ENCODE measurements at places on chromosomes 4 and X. TPM values are rescaled to one million over a fixed set of nuclear protein-coding genes. Genes with fewer than 3 reads are reported as not detected.

Gene RRH
- polyA plus RNA-seq = 0.10 TPM

Gene AWAT2
- not detected for polyA plus RNA-seq

Gene ZNF827
- 3.8 TPM for polyA plus RNA-seq

Gene DMP1
- not detected for polyA plus RNA-seq

Gene GAGE1
- polyA plus RNA-seq = not detected

Gene ERCC6L
- 13.5 TPM for polyA plus RNA-seq

Gene FABP2
- polyA plus RNA-seq = not detected

Gene HSFX1
- 0.45 TPM for polyA plus RNA-seq

Gene IQCM
- not detected for polyA plus RNA-seq

Gene CORIN
- not detected for polyA plus RNA-seq

Gene SPANXN4
- polyA plus RNA-seq = not detected

Gene DAPP1
- not detected for polyA plus RNA-seq

Gene GRPR
- polyA plus RNA-seq = 0.08 TPM

Gene FAM114A1
- 44.2 TPM for polyA plus RNA-seq
